Activated T-helper 9 cell treated with anti-CD3 and anti-CD28 coated beads, Interleukin-2, amount 50 U/mL, for 16 hours (primary cell): ENCODE measurements at places on chromosomes 7 and 10.

GRCh38 chr10:6951732-6952131 is 371.7 kb upstream of the PRKCQ start:
- DNase-seq, result no peak

DNA sequence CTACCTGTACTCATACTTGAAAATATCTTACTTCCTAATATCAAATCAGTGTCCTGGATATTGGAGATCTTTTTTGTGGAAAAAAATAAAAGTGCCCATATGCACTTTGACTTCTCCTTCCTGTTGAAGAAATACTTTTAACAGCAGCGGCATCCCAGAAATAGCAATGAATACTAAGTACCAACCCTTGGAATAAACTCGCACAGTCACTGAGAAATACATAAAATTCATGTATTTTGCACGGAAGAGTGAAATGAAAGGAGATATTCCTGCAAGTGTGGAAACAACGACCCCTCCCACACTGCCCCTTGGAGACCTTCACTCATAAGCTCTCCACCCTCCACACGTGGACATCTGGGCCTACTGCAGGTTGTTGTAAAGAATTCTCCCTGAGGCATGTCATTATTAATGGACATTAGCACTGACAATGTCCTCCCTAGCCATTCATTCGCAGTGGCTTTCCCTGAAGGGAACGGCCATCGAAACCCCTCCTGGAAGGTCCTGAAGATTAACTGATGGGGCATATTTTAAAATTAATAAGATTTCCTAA is 407.6 kb upstream of the PFKP start:
- DNase-seq, result no peak

DNA sequence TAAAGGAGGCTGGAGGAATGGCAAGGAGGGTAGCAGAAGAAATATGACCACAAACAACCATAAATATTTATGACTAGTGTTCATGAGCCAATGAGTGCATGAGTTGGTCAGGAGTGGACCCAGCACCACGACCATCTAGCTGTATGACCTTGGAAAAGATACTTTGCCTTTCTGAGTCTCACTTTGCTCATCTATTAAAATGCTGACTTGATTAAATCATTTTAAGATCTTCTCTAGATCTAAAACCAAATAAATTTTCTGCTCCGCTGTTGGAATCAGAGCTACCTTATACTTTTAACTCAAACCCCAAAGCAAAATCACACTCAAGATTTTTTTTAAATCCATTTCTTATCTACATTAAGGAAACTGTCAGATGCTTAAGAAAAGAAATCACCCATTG is 207.0 kb downstream of the GPAM start:
- no peak for DNase-seq

DNA sequence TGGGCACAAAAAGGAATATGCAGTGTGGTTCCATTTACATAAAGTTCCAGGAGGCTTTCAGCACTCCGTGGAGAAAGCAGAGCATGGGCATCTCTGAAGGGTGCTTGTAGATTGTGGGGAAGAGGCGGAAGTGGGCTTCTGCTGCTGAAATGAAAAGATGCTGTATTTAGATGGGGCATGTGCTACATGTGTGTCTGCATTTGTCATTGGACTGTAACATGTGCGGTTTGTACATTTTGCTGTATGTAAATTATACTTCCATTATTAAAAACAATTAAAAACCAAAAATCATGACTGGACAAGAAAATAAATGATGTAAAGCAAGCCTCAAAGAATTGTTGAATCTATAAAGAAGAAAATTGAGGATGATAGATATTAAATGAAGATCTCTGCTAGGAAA is 334.0 kb downstream of the WDR37 start:
- no peak for DNase-seq

GRCh38 chr7:13743226-13743625 is 246.2 kb downstream of the ETV1 start:
- no peak for DNase-seq

DNA sequence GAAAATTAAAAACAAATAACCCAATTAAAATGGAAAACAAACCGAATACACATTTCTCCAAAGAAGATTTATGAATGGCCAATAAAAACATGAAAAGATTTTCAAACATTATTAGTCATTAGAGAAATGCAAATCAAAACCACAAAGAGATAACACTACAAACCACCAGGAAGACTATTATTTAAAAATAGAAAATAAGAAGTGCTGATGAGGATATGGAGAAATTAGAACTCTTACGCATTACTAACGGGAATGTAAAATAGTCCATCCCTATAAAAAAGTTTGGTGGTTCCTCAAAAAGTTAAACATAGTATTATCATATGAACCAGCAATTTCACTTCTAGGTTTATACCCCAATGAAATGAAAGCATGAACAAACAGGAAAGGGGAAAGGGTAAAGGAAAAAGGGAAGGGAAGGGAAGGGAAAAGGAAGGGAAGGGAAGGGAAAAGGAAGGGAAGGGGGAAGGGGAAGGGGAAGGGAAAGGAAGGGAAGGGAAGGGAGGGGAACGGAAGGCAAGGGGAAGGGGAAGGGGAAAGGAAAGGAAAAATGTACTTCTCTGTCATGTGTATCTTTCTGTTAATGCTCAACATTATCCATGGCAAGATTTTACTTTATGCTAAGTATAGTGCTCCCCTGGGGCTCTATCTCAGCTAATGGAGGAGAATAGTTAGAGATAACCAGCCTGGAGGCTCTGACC is 125.3 kb upstream of the RSU1 start:
- DNase-seq, result no peak

DNA sequence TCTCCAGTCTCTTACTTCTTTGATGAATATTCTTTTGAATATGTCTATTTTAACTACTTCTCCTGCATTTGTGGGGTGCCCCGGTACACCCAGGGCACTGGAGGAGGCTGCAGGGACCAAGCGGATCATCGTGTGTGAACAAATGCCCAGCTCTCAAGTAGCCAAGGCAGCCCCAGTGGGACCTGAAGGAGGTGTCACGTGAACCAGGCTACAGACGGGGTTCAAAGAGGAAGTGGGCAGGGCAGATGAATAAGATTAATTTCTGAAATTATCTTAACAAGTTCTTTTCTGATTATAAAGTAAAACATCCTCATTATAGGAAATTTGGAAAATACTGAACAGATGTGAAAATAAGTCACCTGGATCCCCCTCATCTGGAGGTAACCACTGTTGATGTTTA is 78.4 kb upstream of the DUSP5 start:
- DNase-seq, result no peak

DNA sequence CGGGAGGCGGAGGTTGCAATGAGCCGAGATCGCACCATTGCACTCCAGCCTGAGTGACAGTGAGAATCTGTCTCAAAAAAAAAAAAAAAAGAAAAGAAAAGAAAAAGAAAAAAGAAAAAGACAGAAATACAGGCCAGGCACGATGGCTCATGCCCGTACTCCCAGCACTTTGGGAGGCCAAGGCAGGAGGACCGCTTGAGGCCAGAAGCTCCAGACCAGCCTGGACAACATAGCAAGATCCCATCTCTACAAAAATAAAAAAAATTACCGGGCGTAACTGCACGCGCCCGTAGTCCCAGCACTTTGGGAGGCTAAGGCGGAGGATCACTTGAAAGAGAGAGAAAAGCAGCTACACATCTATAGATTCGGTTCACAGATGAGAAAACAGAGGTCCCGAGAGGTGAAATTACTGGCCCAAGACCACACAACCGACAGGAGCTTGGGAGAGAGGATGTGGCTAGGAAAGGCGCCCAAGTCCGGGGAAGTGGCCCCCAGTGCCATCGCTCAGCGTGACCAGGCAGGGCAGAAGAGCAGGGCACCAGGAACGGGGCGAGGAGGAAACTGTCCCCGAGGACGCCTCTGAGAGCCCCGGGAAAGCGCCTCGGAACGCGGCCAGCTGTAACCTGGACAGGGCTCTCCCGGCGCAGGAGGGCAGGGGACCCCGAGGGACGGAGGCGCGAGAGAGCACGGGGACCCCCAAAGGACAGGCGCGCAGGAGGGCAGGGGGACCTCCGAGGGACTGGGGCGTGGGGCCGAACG is 612 bp downstream of the SNX8 start:
- no peak for DNase-seq

DNA sequence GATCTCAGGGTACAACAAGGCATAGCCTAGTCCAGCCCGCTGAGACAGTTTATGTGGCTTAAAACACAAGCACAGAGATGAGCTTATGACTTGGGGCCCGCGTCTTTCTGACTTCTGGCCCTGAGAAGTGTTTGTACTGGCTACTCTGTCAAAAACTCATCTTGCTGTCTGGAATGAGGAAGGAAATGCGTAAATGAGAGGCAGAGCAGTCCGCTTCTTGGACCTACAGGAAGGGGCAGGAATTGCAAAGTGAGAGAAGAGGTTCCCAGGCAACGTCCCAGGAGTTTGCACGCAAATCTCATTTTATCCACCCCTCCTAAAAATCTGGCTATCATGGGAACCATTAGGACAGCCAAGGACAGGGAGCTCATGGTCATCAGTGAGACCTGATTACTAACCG is 5.5 kb downstream of the ANXA11 start:
- DNase-seq, result no peak
